ENCODE measurements at places on chromosomes 5 and 9.

GRCh38 chr9:129177443-129177790 lies 644 bp downstream of the IER5L start:
- H3K27ac ChIP-seq = no peak overlapping the region
- DNase-seq = no peak
- H3K4me1 ChIP-seq = peaks cover 5% of the 10 kb centered on the region
- peaks cover 18% of the 10 kb centered on the region for H3K27me3 ChIP-seq

- H3K36me3 ChIP-seq = peaks cover 22% of the 10 kb centered on the region
- H3K27ac ChIP-seq = no peak overlapping the region
Measured at GRCh38 chr5:171989946-171990712, 16.3 kb downstream of the FBXW11 start.

DNA sequence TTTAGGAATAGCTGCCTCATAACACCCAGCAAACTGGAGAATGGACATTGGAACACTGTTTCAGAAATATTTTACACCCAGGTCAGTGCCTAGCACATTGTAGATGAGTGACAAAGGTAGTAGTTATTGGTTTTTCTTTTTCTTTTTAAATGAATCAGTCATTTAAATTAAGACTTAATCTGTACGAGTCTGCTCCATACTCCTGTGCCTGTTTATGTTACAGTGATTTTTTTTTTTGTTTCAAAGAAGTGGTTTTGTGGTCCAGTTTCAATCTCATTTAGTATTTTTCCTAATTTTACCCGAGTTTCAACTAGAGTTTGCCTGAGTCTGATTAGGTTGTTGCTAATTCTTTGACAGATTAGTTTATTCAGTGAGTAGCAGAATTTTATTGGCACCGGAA lies 16.2 kb downstream of the LMNB1 start:
- H3K27ac ChIP-seq = peak overlapping the region; percentile 49
- no peaks in the 10 kb centered on the region for H3K36me3 ChIP-seq
- DNase-seq = no peak
- no peak overlapping the region for H3K4me3 ChIP-seq

DNA sequence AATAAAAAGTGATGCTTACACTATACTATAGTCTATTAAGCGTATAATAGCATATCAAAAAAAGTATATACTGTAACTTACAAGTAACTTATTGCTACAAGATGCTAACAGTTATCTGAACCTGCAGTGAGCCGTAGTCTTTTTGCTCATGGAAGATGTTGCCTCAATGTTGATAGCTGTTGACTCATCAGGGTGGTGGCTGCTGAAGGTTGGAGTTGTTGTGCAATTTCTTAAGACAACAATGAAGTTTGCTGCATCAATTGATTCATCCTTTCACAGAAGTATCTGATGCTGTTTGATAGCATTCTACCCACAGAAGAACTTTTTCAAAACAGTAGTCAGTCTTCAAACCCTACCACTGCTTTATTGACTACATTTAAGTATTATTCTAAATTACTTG lies 7.8 kb upstream of the C9orf40 start:
- peaks cover 32% of the 10 kb centered on the region for H3K36me3 ChIP-seq
- H3K27me3 ChIP-seq = no peaks in the 10 kb centered on the region
- no peak for DNase-seq
- no peak overlapping the region for H3K4me3 ChIP-seq

DNA sequence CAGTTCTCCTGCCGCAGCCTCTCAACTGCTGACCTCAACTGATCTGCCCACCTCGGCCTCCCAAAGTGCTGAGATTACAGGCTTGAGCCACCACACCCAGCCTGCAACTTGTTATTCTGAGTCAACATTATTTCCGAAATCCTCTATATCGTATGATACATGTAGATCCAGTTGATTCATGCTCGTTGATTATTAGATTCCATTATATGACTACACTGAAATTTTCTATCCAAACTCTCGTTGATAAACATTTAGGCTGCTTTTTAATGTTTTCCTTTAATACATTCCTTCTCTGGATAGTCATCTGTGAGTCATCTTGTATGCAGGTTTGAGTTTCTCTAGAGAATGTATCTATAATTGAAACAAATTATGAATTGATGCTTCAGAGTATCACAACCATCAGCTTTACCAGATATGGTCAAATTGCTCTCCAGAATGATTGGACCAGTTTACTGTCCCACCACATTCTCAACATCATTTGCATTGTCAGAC lies 4.1 kb downstream of the CDK7 start:
- H3K4me3 ChIP-seq = no peak overlapping the region
- peaks cover 39% of the 10 kb centered on the region for H3K4me1 ChIP-seq
- peaks cover 16% of the 10 kb centered on the region for H3K36me3 ChIP-seq

- DNase-seq = no peak
- no peak overlapping the region for H3K4me3 ChIP-seq
- H3K36me3 ChIP-seq = no peaks in the 10 kb centered on the region
- H3K27ac ChIP-seq = no peak overlapping the region
Measured at GRCh38 chr9:132238992-132239391, 77.1 kb downstream of the NTNG2 start.

DNA sequence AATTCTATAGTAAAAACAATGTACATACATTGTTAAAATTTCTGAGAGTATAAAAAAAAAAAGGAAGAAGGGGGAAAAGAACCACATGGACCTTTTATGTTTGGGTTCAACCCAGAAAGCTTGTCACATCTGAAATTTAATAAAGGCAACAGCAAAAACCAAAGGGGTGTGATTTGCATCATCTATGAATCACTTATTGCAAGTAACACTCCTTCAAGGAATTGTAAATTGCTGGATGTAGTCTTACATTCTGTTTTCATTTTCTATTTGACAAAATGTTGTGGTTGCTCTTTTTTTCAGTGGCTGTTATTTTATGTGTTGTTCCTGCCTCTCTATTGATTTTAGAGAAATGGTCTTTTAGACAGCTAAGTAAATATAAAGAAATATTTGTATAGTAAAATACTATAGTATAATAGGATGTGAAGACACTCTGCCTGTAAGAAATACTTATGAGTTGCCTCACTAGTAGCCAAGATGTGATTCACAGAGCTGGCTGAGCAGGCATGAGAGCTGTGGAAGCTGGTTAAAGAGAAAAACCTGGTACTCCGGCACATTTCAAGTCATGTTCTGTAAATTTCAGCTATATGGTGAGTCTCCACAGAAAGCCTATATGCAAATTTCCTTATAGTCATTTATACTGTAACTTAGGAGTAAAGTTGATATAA lies 131.1 kb upstream of the CNTLN start:
- H3K36me3 ChIP-seq = no peaks in the 10 kb centered on the region
- H3K4me3 ChIP-seq = no peak overlapping the region
- H3K4me1 ChIP-seq = no peaks in the 10 kb centered on the region
- H3K27me3 ChIP-seq = no peaks in the 10 kb centered on the region
- DNase-seq = no peak

GRCh38 chr9:40914772-40915659 lies 213.5 kb downstream of the FOXD4L6 start:
- no peak overlapping the region for H3K27ac ChIP-seq
- no peaks in the 10 kb centered on the region for H3K27me3 ChIP-seq
- no peak overlapping the region for H3K4me3 ChIP-seq
- no peaks in the 10 kb centered on the region for H3K4me1 ChIP-seq
- no peak for DNase-seq
- peaks cover 85% of the 10 kb centered on the region for H3K36me3 ChIP-seq

DNA sequence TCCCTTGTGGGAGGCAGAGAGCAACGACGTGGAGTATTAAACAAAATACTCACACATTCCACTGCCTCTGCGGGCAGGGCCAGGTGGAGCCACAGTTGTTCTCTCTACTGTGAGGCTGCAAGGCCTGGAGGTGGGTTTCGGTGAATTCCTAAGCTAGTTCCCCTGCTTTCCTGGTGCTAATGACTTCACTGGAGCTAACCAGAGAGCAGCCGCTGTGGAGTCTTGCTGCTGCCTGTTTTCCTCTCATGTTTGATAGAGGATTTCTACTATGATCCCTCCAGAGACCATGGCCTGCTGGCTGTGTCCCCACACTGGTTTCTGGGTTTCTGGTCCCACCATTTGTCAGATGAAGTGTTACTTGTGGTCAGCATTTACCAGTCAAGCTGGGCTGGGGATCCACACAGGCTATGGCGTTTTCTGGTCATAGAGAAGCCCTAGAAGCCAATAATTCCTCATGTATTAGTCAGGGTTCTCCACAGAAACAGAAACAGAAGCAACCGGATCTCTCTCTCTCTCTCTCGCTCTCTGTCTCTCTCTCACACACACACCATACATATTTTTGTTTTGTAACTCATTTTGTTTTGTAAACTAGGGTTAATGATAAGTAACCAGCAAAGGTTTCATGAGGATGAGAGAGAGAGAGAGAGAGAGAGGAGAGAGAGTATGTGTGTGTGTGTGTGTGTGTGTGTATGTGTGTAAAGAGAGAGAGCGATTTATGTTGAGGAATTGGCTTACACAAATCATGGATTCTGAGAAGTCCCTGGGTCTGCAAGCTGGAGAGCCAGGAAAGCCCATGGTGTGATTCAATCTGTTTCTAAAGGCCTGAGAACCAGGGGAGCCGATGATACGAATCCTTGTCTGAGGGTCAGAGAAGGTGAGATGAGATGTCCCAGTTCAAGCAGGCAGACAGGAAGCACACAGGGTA lies 403.0 kb downstream of the GADD45G start:
- DNase-seq = no peak
- no peaks in the 10 kb centered on the region for H3K27me3 ChIP-seq
- H3K27ac ChIP-seq = peak overlapping the region; percentile 90

- no peak for DNase-seq
- H3K36me3 ChIP-seq = no peaks in the 10 kb centered on the region
- no peak overlapping the region for H3K4me3 ChIP-seq
- H3K4me1 ChIP-seq = no peaks in the 10 kb centered on the region
- peaks cover 18% of the 10 kb centered on the region for H3K27me3 ChIP-seq
Measured at GRCh38 chr5:174303035-174303434, 257.5 kb downstream of the NSG2 start.

GRCh38 chr5:126456217-126456820 lies 33.1 kb downstream of the GRAMD2B start:
- H3K27me3 ChIP-seq = no peaks in the 10 kb centered on the region
- no peaks in the 10 kb centered on the region for H3K36me3 ChIP-seq
- no peak overlapping the region for H3K4me3 ChIP-seq
- H3K4me1 ChIP-seq = peaks cover under 1% of the 10 kb centered on the region

GRCh38 chr5:107301999-107302398 lies 368.7 kb downstream of the EFNA5 start:
- no peak overlapping the region for H3K27ac ChIP-seq
- no peaks in the 10 kb centered on the region for H3K36me3 ChIP-seq
- DNase-seq = no peak
- H3K27me3 ChIP-seq = peaks cover 24% of the 10 kb centered on the region

DNA sequence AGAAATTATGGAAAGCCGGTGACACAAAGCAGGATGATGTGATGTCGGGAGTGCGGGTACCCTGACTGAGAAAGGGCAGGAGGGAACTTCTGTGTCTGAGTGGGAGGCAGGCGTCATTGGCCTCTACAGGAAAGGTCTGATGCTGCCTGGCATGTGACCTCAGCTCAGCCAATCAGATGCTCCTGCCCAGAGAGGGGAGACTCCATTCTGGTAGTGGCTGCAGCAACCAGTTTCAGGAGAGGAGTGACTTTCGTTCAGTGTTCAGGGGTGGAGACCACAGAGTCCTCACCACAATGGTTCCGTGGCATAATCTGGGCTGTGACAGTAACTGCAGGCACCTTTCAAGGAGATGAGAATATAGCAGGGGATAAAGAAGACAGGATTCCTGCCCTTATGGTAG lies 6.7 kb upstream of the SFXN1 start:
- H3K27ac ChIP-seq = no peak overlapping the region
- H3K36me3 ChIP-seq = peaks cover 4% of the 10 kb centered on the region
- no peak for DNase-seq
- H3K4me1 ChIP-seq = no peaks in the 10 kb centered on the region
- H3K27me3 ChIP-seq = peaks cover 51% of the 10 kb centered on the region
- no peak overlapping the region for H3K4me3 ChIP-seq

DNA sequence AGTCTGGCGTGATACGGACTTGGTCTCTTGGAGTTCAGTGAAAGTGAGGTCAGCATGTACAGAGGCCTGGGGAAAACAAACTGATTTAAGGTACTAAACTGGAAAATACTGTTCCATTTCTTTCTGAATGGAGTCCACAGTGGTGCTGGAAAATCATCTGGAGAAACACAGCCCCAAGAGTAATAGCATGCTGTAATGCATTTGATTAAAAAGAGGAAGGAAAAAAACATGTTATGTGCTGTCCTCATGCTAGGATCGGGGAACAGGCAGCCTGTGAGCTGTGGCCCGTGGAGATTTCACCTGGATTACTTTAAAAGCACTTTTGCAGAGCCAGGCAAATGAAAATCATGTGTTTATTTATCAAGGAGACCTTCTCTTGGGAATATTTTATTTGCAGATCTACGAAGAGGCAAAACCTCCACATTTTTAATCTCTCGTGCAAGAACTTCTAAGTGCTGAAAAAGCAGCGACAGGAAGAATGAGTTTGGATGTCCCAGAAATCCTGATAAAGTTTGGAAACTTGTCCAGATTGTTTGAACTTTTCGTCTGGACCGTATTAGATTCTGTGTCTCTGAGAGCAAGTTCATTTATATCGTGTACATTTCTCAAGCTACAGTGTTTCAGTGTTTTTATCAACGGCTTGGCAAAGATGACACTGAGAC lies 228.8 kb downstream of the GAS1 start:
- H3K27me3 ChIP-seq = peaks cover 6% of the 10 kb centered on the region
- H3K27ac ChIP-seq = no peak overlapping the region
- no peak overlapping the region for H3K4me3 ChIP-seq
- no peaks in the 10 kb centered on the region for H3K36me3 ChIP-seq
- DNase-seq = no peak

- H3K27ac ChIP-seq = no peak overlapping the region
- H3K36me3 ChIP-seq = no peaks in the 10 kb centered on the region
- H3K4me1 ChIP-seq = no peaks in the 10 kb centered on the region
- no peak for DNase-seq
- peaks cover 63% of the 10 kb centered on the region for H3K27me3 ChIP-seq
- no peak overlapping the region for H3K4me3 ChIP-seq
Measured at GRCh38 chr9:91771027-91771426, 179.0 kb downstream of the ROR2 start.

DNA sequence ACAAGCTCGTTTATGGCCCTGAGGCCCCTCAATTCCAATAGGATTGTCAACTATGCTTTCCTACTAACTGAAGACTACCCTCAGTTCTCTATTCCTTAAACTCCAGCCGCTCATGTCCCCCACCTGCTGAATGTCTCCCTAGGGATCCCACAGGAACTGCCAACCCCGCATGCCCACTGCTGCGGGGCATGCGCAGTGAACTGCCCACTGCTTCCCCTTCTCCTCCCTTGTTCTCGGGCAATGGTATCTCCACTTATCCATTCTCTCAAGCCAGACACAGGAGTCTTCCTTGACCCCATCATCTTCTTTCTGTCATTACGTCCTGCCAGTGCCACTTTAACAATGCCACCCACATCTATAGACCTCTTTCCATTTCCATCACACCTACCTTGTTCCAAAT lies 90.0 kb downstream of the FGF18 start:
- H3K4me1 ChIP-seq = no peaks in the 10 kb centered on the region
- peaks cover 8% of the 10 kb centered on the region for H3K27me3 ChIP-seq
- H3K36me3 ChIP-seq = no peaks in the 10 kb centered on the region

- no peak overlapping the region for H3K27ac ChIP-seq
- H3K4me1 ChIP-seq = no peaks in the 10 kb centered on the region
- no peak overlapping the region for H3K4me3 ChIP-seq
- no peaks in the 10 kb centered on the region for H3K27me3 ChIP-seq
- DNase-seq = no peak
- no peaks in the 10 kb centered on the region for H3K36me3 ChIP-seq
Measured at GRCh38 chr5:164353155-164353554, 847.7 kb downstream of the MAT2B start.

GRCh38 chr9:128992995-128993394 lies 35.1 kb downstream of the SH3GLB2 start:
- no peak for DNase-seq
- H3K4me1 ChIP-seq = no peaks in the 10 kb centered on the region
- peaks cover 44% of the 10 kb centered on the region for H3K36me3 ChIP-seq

- H3K4me3 ChIP-seq = no peak overlapping the region
- peak overlapping the region; percentile 17 for H3K27ac ChIP-seq
- DNase-seq = no peak
Measured at GRCh38 chr5:155389498-155389897, 375.9 kb downstream of the KIF4B start.

Measured in naive B cell (primary cell).